ENCODE measurements at places on chromosomes 5 and 9. TPM values are rescaled to one million over a fixed set of nuclear protein-coding genes. Genes with fewer than 3 reads are reported as not detected.

ZNF454 gene
- not detected for total RNA-seq

INSYN2B gene
- not detected for total RNA-seq

FBXW5 gene
- total RNA-seq, result 140 TPM

ZNF883 gene
- 0.69 TPM for total RNA-seq

ADAMTS12 gene
- total RNA-seq, result 2.5 TPM

CORO2A gene
- 7.3 TPM for total RNA-seq

Data from melanocyte of skin (primary cell).